ENCODE measurements at places on chromosomes 13 and 19.

DNA sequence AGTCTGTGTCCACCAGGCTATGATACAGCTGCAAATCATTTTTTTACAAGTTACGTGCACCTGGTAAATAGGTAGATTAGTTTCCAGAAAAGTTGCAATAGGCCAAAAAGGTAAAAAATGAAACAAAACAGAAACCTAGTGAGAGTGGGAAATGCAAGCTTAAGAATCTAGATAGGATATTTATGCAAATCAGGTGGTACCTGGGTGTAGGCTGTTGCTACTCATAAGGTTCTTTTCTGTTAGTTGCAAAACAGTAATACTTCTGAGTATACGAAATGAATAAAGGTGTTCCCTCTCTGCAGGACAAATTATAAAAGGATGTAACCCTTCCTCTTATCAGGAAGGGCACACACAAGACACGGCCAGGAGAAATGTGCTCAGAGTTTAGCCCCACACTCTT, 97.9 kb downstream of the UGGT2 start:
- peaks cover 33% of the 10 kb centered on the region for H3K36me3 ChIP-seq
- H3K27me3 ChIP-seq: no peaks in the 10 kb centered on the region

DNA sequence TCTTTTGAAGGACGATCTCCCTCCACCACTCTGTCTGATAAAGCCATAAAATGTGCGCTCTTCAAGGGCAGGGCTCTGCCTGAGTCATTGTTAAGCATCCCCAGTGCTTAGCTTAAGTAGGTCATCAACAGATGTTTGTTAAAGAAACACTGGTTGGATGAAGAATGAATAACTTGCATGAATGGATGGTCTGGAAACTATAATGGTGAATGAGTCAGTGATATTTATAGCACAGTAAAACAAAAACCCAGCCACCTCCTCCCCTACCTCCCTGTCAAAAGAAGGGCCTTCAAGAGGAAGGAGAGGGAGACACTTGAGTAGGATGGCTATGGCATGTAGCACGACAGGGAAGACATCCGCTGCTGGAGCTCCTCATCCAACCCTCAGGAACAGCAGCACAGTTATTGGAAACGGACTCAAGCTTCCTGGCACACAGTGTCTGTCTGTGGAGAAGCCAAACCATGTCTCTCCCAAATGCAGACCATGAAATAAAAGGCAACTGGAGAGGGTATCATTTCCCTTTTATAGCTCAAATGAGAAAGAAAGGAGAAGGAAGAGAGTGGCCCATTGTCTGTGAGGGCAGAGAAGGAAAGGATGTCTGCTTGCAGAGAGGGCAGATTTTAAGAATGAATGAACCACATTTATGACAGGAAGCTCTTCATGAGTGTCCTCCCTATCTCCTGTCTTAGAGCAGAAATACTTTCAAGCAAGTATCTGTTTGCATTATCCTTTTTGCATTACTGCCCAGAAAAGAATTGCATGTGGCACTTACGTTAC, 183.5 kb upstream of the UBL3 start:
- no peaks in the 10 kb centered on the region for H3K36me3 ChIP-seq
- no peak for DNase-seq
- peak overlapping the region; percentile 15 for H3K27ac ChIP-seq
- H3K27me3 ChIP-seq: peaks cover 4% of the 10 kb centered on the region

DNA sequence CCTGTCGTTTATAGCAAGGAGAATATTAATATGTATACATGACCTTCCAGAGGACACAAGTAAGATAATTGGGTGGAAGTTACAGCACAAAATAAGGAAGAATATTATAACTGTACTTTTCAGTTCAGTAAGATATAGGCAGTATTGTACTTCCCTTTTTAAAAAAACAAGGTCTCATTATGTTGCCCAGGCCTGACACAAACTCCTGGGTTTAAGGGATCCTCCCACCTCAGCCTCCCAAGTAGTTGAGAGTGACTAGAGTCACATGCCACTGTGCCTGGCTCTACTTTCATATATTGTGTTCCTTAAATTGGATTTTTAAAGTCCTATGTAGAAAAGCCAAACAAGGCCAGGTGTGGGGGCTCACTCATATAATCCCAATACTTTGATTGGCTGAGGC, 19.5 kb upstream of the MAB21L1 start:
- DNase-seq: no peak
- H3K27ac ChIP-seq: no peak overlapping the region
- H3K4me3 ChIP-seq: no peak overlapping the region
- peaks cover 39% of the 10 kb centered on the region for H3K27me3 ChIP-seq
- no peaks in the 10 kb centered on the region for H3K36me3 ChIP-seq

- H3K27ac ChIP-seq: peak overlapping the region; percentile 75
- H3K4me3 ChIP-seq: no peak overlapping the region
- peaks cover 18% of the 10 kb centered on the region for H3K4me1 ChIP-seq
- H3K27me3 ChIP-seq: no peaks in the 10 kb centered on the region
- no peaks in the 10 kb centered on the region for H3K36me3 ChIP-seq
Observed at GRCh38 chr19:18493440-18494266, 28.2 kb downstream of the ELL start.

- no peaks in the 10 kb centered on the region for H3K27me3 ChIP-seq
- DNase-seq: no peak
- H3K4me1 ChIP-seq: no peaks in the 10 kb centered on the region
- no peak overlapping the region for H3K4me3 ChIP-seq
- peaks cover 2% of the 10 kb centered on the region for H3K36me3 ChIP-seq
Observed at GRCh38 chr13:57353831-57354230, 186.8 kb downstream of the PRR20E start.

DNA sequence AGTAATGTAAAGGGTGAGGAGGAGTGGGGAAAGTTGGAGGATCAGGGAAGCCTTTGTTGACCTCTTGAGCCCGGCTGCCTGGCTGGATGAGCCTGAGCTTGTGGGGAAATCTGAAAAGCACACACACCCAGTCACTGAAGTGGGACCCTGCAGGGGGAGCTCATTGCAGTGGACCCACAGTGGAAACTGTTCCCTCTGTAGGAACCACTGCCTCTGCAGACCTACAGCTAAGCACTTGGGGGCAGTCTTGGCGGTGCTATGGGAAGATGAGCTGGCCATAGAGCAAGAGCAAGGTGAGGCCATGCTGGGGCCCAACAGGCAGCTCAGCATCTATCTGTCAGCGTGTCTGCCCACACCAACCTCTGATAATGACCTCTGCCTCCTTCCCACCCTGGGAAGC, 294.8 kb downstream of the TSHZ3 start:
- no peaks in the 10 kb centered on the region for H3K36me3 ChIP-seq
- H3K4me1 ChIP-seq: no peaks in the 10 kb centered on the region
- H3K4me3 ChIP-seq: no peak overlapping the region
- DNase-seq: no peak
- H3K27me3 ChIP-seq: peaks cover 26% of the 10 kb centered on the region

DNA sequence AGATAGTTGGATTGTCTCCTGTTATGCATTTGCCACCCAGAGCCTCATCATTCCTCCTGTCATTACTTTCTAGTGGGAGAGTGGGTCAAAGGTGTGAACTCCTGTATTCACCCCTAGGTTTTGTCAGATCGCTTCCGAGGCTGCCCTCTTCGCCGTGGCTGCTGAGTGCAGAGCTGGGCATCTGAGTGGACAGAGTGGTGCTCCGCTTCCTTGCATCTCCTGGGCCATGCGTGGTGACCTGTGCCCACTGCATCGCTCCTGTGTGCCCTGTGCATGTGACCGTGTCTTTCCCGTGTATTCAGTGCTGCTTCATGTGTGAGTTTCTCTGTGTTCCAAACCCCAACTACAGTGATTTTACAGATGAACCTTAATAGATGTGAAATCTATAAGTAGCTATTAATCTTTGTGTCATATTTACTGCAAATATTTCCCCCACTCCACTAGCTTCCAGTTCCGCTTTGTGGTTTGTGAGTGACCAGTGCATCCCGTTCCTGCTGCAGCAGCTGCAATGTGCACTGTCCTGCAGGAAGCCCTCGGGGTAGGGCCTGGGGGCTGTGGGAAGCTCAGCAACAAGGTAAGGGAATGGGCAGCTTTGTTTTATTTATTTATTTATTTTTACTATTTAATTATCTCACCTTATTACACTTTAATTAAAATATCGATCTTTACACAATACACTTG, 53.1 kb downstream of the C13orf46 start:
- H3K4me3 ChIP-seq: no peak overlapping the region
- no peak overlapping the region for H3K27ac ChIP-seq
- no peaks in the 10 kb centered on the region for H3K4me1 ChIP-seq

DNA sequence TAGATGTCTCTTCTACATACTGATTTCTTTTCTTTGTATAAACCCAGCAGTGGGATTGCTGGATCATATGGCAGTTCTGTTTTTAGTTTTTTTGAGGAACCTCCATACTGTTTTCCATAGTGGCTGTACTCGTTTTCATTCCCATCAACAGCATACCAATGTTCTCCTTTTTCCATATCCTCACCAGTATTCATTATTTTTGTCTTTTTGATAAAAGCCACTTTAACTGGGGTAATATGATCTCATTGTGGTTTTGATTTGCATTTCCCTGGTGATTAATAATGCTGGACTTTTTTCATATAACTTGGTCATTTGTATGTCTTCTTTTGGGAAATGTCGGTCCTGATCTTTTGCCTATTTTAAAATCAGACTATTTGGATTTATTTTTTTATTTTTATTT, 108.5 kb downstream of the PAN3 start:
- H3K36me3 ChIP-seq: peaks cover 37% of the 10 kb centered on the region
- H3K4me1 ChIP-seq: no peaks in the 10 kb centered on the region
- no peaks in the 10 kb centered on the region for H3K27me3 ChIP-seq

DNA sequence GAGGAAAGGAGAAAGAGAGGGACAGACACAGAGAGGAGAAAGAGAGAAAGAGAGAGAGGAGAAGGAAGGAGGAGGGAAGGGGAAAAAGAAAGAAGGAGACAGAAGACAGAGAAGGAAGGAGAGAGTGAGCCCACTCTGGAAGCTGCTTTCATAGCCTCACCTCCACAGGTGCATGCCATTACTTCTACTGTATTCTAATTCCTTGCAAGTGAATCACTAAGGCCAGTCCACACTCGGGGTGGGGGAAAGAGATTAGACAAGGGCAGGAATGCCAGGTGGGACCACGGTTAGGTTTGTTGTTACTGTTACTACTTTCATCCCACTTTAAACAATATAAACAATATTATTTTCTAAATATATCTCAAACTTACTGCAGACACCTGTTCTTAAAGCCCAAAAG, 684.5 kb upstream of the ARGLU1 start:
- peaks cover 22% of the 10 kb centered on the region for H3K4me1 ChIP-seq
- DNase-seq: no peak
- H3K27me3 ChIP-seq: no peaks in the 10 kb centered on the region
- H3K27ac ChIP-seq: no peak overlapping the region
- H3K36me3 ChIP-seq: no peaks in the 10 kb centered on the region

DNA sequence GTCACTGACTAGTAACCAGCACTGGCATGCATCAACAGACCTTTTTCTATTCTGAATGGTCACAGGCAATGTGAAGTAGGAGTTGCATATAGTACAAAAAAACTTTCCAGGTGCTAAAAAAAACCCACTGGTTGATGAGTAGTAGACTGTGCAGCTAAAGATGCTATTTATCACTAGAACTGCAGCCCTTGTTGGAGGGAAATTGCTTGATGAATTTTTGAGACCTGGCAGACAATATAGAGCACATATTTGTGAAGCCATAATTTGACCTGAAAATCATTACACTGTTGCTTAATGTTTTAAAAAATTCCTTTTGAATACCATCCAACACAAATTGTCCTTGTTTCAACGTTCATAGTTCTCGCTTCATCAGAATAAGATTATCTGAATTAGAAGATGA, 441.0 kb downstream of the KLF12 start:
- H3K4me3 ChIP-seq: no peak overlapping the region
- peaks cover 5% of the 10 kb centered on the region for H3K4me1 ChIP-seq
- H3K36me3 ChIP-seq: peaks cover 7% of the 10 kb centered on the region

All from neural crest cell (in vitro differentiated cells).